Pons (tissue), 1 donor: ENCODE measurements at places on chromosomes 2 and 18.
A peak's percentile ranks its signal among the peaks of the same experiment; 100 is the strongest.

DNA sequence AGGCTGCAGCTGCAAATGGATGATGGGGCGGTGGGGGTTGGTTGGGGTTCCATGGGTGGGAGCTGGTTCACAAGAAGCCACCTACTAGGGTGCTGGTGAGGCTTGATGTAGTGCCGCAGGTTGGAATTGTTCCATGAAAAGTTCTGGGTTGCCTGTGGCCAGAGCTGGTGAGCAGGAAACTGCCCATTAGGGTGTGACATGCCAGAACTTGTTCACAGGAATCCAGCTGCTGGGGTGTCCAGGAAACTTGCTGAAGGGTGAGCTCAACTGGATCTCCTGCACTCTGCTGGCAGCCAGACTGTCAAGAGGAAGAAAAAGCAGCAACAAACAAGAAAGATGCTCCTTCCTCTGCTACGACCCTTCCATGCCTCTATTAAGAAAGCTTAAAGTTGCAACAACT is 48.8 kb downstream of the MAP3K20 start:
- no peak for DNase-seq

DNA sequence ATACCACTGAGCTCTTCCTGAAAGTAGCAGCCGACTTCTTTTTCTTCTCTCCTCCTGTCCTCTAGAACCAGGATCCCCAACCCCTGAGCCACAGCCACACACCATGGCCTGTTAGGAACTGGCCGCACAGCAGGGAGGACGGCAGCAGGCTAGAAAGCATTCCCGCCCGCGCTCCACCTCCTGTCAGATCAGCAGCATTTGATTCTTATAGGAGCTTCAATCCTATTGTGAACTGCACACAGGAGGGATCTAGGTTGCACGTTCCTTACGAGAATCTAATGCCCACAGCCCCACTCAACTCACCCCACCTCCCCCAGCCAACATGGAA is 179.1 kb upstream of the SH3BP4 start:
- no peak for DNase-seq

- DNase-seq: no peak
These were observed 7.5 kb upstream of the SP9 start for GRCh38 chr2:174327021-174327840.

- no peak for DNase-seq
These were observed 271.8 kb upstream of the HS6ST1 start for GRCh38 chr2:128590309-128591021.

DNA sequence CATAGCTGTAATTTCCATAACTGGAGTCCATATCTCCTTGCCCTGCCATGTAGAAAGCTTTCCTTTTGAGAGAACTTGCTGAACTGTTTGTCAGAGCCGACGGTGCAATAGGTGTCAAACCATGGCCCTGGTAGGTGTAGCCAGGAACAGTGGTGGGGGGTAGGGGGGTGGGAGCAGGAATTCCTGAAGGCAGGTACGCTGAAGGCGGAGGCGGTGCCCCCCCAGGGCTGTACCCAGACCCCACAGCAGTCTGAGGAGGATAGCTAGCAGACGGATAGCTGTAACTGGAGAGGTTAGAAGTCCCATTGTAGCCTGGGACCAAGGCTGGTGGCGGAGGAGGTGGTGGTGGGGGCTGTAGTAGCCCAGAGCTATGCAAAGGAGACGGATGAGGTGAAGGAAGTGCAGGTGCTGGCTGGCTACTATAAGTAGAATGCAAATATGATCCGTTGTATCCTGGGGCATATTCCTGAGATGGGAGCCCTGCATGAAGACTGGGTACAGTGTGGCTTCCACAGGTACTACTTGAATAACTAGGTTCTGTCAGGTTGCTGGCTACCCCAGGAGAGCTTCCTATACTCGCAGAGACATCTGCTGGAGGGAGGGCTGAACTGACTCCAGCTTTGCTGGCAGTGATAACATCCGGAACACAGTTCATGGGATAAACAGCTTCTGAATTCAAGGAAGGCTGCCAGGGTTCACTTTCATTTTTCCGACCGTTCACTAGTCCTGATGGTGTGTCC is 124.8 kb downstream of the FIGN start:
- DNase-seq: peak; percentile 37

- DNase-seq: no peak
These were observed 234.5 kb downstream of the MTX2 start for GRCh38 chr2:176503776-176504175.

- DNase-seq: peak; percentile 54
These were observed 182.7 kb upstream of the GLI2 start for GRCh38 chr2:120552800-120553481.

GRCh38 chr2:9769171-9770005 is 73.9 kb upstream of the TAF1B start:
- DNase-seq: no peak

DNA sequence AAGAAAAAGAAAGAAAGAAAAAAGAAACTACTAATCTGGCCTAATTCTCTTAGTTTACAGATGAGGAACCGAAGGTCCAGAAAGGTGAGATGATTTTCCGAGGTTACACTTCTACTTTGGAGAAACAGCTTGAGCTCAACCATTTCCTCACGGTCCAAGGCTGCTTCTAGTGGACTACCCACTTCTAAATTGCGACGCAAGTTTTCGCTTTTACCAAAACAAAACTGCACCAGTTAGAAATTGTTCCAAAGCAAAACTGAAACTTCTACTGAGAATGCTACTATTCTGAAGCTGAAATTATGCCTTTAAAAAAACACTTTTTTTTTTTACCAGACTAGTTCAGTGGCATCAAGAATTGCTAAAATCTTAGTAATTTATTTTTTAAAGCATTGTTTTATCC is 101.6 kb downstream of the INO80D start:
- DNase-seq: no peak

GRCh38 chr2:188291142-188291616 is 495 bp upstream of the GULP1 start:
- DNase-seq: no peak

DNA sequence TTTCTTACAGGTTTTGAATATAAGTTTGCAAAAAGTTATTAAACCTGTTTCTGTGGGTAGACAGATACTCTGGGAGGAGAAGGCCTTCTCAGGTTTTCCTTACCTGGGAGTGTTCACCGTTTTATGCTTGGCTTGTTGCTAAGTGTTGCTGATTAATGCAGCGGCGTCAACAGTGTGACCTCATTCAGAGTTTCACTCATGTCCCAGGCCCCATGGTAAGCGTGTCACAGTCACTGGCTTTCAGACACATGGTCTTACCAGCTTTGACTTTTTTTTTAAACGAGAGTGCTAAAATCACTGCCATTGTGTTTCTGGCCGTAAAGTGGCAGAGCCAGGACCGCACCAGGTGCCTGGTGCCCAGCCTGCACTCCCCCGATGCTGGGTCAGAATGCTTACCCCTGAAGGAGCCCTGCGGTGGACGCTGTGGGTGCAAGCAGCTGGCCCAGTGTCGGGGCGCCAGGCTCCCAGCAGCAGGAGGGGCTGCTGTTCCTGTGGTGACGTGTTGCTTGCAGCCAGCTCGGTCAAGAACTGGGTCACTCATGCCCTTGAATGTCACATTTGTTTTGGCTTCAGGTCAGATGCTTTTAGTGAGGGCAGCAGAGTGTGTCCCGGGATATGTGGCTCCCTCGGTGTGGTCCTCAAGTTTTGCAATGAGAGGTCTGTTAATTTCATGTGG is 3.5 kb downstream of the CAPN10 start:
- no peak for DNase-seq

GRCh38 chr2:192313773-192314172 is 119.0 kb upstream of the TMEFF2 start:
- no peak for DNase-seq

- DNase-seq: peak; percentile 90
These were observed 76.7 kb downstream of the TGIF1 start for GRCh38 chr18:3526421-3527354.

GRCh38 chr18:22557168-22557941 is 139.6 kb upstream of the CTAGE1 start:
- no peak for DNase-seq

DNA sequence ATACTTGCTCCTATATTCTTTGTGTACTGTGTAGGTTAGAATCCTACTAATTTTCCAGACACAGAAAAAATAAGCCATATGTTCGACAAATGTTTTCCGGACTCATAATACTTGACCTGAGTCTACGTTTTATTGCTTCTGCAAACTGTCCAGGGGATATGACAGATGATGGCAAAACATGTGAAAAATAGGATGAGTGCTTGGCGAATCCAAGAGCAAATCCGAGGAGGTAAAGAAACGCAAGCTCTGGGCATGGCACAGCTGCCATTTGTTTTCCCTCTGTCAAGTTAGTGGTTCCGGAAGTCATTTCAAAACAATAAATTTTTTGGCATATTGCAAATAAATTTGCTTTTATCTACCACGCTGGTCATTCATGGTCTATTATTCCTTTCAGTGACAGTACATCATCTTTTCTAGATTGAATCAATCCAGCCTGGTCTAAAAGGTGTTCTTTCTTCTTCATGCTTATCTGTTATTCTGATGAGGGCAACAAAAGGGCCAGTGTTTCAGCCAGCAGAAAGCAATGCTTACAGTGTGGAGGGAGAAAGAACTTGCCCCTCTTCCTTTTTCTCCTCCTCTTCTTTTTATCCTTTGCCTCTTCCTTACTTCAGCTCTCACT is 476.1 kb upstream of the SOX11 start:
- DNase-seq: peak; percentile 5

DNA sequence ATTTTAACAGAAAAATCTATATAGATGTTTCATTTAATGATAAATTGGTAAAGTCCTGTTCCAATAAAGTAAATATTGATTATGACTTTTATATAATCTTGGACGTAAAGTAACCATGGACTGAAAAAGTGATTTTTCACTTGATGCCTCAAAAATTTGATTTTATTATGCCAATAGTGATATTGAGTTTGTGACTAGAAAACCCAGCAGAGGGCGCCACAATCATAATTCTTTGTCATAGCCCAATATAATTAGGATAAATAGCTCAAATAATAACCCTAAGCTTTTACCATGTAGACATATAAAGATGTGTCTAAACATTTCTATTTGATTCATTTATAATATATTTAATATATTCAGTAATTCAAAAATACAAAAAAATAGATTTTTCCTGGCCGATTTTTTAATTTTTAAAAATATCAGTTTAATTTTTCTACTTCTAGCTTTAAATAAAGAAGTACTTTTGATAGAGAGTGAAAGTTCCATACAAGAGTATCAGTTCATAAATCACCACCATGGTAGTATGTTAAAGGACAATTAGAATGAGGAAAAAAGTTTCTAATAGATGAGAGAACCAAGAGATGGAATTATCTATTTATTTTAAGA is 30.7 kb downstream of the CAMKMT start:
- DNase-seq: peak; percentile 41

DNA sequence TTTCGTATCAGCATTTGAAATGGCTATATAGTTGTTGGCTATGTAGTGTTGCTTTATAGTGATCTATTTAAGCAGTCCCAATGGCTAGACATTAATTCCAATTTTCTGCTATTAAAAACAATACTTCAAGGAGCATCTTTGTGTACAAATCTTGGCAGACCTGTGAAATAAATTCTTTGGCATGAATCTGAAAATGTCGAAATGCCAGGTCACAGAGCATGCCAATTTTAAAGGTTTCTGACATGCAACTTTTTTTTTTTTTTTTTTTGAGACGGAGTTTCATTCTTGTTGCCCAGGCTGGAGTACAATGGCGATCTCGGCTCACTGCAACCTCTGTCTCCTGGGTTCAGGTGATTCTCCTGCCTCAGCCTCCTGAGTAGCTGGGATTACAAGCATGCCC is 26.8 kb upstream of the CABLES1 start:
- DNase-seq: no peak

DNA sequence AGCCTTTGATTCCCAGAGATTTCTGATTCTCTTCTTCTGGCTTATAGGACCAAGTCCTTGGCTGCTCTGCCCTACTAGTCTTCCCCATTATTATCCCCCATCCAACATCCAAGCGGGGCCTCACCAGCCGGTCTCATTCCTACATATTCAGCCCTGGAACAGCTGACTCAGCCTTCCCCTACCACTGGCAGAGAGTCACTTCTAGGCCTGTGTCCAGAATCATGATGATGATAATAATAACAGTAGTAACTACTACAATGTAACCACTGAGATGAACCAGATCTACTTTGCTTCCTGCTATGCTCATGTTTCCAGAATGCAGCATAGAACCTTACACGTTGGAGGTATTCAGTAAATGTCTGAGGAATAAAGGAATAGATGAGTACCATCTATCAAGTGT is 295.2 kb downstream of the SRBD1 start:
- no peak for DNase-seq

GRCh38 chr18:10284540-10285282 is 169.7 kb upstream of the APCDD1 start:
- no peak for DNase-seq

DNA sequence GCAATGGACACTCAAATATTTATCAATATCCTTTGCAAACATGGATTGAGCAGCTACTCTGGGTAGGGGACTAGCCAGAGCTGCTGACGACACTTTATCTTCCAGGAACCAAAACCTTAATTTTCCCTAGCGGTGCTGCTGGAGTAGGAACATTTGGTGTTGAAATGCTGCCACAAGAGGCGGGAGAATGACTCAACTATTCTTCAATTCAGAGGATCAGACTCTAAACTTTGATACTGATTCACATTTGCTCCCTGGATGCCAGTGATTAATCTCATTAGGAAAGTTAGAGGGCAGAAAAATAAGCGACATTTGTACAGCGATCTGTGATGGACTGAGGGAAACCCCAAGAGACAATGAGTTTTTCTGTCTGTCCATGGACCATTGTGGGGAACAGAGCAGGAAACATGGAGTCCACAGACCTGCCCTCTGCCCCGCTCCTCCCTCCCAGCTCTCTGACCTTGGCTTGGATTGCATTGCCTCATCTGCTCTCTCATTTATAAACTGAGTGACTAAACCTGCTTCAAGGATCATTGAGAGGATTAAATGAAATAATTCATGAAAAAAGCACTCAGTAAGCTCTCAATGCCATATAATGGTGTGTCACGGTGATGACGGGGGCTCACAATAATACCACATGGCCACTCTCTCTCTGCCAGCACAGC is 12.6 kb upstream of the EPB41L3 start:
- DNase-seq: no peak

DNA sequence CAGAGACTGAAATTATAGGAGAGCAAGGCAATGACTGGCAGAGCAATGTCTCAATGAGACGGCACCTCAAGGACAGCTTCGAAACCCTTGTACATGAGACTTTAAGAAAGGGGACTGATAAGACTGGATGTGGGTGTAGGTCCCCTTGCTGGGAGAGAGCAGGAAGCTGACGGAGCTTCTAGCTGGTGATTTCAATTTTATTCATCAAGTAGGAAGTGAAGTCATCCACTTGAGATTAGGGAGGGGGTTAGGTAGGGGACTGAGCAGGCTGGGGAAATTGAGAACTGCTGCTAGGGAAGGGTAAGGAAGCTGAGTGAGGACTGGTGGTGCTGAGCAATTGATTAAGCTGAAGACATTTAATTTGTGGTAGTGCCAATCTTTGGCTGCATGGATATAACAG is 99.5 kb upstream of the ITGB6 start:
- DNase-seq: no peak

DNA sequence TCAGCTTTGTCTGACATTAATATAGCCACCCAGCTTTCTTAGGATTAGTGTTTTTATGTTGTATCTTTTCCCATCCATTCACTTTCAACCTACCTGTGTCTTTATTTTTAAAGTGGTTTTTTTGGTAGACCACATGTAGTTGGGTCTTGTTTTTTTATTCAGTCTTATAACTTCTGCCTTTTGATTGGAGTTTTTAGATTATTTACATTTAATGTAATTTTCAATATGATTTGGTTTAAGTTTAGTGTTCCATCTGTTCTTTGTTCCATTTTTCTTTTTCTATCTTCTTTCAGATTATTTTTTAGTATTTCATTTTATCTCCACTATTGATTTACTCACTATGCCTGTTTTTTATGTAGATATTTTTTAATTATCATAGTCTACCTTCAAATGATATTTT is 13.1 kb upstream of the MSTN start:
- no peak for DNase-seq
